ENCODE measurements at places on chromosomes 12 and 14.

DNA sequence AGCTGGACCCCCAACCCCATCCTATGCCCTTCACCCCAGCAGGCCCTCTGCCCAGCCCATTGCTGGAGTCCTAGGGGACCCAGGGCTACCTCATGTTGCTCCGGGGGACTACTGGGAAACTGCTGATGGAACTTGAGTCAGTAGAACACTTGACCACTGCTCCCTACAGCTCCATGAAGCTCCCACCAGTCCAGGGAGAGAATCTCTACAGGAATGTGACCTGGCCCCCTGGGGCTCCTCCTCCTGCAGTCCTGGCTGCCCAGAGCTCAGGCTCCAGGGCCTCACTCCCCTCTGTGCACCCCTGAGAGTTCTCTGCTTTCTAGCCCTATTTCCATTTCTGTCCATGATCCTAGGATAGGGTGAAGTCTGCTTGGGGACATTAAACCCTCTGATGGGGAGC, 10.8 kb upstream of the AQP2 start:
- no peak for DNase-seq

DNA sequence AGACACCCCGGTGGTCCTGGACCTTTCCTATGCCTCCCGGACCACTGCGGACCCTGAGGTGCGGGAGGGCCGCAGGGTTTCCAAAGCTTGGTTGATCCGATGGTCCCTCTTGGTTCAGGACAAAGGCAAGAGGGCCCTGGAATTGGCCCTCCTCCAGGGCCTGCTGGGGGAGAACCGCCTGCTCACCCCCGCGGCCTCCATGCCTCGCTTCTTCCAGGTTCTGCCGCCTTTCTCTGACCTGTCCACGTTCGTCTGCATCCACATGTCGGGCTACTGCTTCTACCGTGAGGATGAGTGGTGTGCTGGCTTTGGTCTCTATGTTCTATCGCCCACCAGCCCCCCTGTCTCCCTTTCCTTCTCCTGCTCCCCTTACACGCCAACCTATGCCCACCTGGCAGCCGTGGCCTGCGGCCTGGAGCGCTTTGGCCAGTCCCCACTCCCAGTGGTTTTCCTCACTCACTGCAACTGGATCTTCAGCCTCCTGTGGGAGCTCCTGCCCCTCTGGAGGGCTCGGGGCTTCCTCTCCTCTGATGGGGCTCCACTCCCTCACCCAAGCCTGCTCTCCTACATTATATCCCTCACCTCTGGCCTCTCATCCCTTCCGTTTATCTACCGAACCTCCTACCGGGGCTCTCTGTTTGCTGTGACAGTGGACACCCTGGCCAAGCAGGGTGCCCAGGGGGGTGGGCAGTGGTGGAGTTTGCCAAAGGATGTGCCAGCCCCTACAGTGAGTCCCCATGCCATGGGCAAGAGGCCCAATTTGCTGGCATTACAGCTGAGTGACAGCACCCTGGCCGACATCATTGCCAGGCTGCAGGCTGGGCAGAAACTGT, 13.8 kb downstream of the CBLN3 start:
- DNase-seq, result no peak

- DNase-seq, result no peak
Measured at GRCh38 chr12:75564398-75564797, 53.0 kb upstream of the KRR1 start.

DNA sequence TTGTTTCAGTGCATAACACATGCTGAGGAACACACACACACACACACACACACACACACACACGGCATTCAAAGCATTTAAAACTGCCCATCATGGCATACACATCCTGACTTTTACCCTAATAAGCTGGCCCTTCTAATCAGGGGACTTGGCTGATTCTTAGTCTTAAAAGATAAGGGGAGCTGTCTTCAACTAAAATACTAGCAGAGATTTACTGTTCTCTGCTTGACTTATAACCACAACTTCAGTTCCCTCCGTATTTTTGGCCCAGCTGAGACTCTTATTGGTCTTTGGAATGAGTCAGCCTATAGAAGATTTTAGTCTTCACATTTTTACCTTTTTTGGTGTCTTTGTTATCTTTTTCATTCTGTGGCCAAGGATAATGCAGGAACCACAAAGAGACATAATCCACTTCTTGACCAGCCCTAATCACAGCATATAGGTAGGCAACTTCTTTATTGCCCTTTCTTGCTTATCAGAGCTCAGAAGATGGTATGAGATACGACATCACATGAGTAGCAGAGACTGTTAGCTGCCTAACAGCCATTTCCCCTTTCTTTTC, 25.1 kb upstream of the SLC8A3 start:
- no peak for DNase-seq

DNA sequence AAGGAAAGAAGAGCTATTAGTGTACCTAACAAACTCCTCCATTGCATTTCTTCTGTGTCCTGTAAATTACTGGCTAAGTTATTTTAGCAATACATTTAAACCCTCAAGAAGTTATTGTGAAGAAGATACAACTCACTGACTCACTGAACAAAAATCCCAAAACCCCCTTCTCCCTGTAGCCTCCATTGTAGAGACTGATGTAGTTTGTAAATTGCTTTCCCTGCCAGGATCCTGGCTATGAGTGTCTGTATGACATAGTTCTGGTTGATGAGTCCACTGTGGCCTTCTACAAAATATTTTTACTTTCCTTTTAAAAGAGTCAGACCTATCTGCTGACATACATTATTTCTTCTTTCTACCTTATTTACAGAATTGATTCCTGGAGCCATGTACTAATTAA, 155.6 kb downstream of the SLC6A15 start:
- no peak for DNase-seq

DNA sequence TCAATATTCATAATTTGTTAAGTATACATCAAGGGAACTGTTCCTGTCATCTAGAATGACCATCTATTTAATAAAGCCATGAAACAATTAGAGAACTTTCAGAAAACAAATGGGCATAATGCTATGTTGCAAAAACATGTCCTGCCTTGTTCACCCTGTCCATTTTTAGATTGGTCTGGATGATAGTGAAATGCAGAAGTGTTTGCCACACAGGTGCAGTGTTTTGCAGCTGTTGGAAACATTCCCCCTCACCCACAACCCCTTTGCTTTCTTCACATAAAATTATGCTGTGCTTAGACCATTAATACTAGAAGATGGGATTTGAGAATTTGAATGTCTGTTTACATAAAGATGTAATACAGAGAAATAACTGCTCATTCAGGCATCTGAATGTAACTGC, 36.5 kb downstream of the LEMD3 start:
- DNase-seq, result no peak

- no peak for DNase-seq
Measured at GRCh38 chr14:98433436-98433835, 838.6 kb downstream of the BCL11B start.

- DNase-seq, result no peak
Measured at GRCh38 chr12:47317175-47317915, 237.6 kb upstream of the AMIGO2 start.

- no peak for DNase-seq
Measured at GRCh38 chr12:5620896-5621295, 189.0 kb downstream of the NTF3 start.

- DNase-seq, result no peak
Measured at GRCh38 chr12:89356069-89356665, 3.9 kb upstream of the DUSP6 start.

- no peak for DNase-seq
Measured at GRCh38 chr14:104339361-104339760, 201.0 kb downstream of the KIF26A start.

- DNase-seq, result no peak
Measured at GRCh38 chr14:21041676-21042433, at the start of gene RNASE7. TSS of gene RNASE7 (plus strand) at chr14:21042362. CDS start at chr14:21042993, 631 bp downstream.

- DNase-seq, result peak; percentile 85
Measured at GRCh38 chr14:33475623-33476022, 475.3 kb downstream of the EGLN3 start.

- no peak for DNase-seq
Measured at GRCh38 chr12:29211696-29212095, 62.6 kb downstream of the FAR2 start.

DNA sequence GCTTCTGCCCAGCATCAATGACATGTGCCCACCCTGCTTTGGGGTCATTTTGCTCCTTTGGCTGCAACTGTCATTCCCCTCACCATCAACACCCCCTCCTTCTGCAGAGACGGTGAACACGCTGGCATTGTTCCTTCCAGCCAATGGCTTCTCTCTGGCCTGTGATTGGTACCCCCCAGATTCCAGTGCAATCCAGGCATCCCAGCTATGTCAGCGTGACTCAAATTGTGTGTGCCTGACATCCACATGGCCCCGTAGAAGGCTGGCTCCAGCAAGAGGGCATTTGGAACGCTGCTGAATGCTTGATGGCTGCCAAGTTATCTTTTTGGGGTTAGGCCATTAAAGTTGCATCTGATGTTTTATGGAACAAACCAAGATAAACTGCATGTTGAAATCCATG, 21.0 kb upstream of the CCND2 start:
- DNase-seq, result no peak

GRCh38 chr14:102039157-102039556, 47.7 kb downstream of the HSP90AA1 start:
- DNase-seq, result no peak

DNA sequence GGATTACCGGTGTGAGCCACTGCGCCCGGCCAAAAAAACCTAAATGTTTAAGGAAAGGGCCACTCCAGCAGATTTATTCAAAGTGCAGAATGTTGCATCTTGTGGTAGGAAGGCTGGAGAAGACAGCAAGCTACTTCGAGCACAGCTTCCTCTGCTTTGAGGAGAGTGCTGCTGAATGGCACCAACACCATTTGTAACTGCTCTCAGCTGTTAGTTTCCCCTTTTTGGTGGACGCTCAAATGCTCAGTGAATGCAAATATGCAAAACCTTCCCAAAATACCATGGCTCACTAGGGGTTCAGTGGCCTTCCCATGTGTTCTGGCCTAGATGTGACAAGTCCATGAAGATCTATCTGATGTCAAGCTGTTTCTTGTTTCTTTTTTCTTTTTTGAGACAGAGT, 2.9 kb upstream of the TDRD9 start:
- no peak for DNase-seq

DNA sequence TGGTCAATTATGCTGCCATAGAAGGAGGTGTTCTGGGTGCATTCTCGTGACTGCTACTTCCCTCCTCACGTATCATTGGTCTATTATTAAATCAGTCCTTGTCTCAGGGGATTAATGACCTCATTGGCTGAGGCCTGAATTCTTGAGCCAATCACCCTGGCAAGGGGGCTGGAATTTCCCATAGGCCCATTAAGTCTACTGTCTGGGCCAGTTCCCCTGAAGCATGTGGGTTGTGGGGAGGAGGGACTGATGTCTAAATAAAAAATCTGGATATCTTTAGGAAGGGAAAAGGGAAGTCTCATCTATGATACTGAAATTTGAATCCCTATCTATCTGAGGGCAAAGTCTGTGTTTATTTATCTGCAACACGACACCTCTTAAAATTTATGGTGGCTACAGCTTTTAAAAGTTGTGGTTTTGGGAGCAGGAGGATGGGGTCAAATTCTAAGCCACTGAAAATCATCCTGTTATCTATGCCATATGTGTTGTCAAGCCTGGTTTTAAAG, 71.9 kb downstream of the DYRK2 start:
- no peak for DNase-seq

- no peak for DNase-seq
Measured at GRCh38 chr14:55973285-55973800, 144.9 kb upstream of the PELI2 start.

DNA sequence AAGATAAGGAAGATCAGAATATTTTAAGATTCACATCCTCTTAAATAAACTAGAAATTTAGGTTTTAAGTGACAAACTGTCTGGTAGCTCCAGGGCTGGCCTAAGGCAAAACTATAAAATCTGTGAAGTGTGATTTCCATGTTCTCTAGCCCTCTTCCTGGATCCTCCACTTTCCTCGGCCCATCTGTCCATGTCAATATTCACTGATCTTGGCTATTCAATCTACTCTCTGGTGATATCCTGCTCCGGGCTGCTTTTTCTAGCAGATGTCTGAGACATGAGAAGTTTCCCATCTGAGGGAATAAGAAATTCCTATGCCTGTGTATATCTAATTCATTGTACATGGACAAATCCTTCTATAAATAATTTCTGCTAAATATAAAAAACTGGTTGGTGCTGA, 500.4 kb downstream of the GALC start:
- DNase-seq, result no peak

GRCh38 chr14:104137297-104138097, 890 bp upstream of the KIF26A start:
- DNase-seq, result peak; percentile 42

DNA sequence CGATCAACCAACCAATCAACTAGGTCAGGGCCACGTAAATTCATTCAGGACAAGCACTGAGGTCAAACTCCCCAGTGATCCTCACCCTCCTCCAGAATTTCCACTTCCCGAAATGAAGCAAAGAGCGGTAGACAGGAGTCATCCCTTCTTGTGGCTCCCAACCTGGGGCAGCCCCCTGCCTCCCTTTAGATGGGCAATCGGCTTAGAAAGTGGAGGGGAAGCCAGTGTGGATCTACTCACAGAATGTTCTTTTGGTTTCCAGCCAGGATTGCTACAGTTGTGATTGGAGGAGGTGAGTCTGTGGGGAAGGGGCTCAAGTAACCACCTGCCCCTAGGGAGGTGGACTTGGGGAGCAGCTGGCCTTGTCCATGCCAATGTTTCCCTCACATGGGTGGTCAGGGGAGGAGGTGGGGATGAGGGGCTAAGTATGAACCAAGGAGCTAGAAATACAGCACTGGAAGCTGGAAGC, 4.1 kb downstream of the IFI27 start:
- no peak for DNase-seq

GRCh38 chr12:47801904-47802246, 17.8 kb downstream of the HDAC7 start:
- no peak for DNase-seq

DNA sequence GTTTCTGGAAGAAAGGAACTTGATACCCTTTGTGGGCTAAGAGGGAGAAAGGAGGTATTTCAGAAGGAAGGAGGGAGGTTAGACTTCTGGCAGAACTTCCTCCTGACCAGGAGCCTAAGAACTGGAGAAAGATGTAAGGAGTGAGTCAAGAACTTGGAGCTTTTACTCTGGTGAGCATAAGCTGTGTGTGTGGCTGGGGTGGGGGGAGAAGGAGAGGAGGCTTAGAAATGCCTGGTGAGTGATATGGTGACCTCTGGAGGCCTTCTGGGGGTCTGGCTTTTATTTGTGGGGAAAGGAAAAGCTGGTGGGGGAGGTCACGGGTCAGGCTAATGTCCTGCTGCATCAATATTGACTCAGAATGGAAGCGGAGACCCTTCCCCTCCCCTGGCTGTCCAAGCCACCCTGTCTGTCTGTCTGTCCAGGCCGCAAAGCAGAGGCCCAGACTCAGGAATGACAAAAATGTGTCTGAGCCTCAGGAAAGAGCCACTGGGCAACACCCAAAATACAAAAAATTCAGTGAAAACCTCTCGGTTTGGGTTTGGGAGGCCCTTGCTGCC, 4.8 kb downstream of the LRP1 start:
- DNase-seq, result no peak

- no peak for DNase-seq
Measured at GRCh38 chr12:8057306-8057705, 8.9 kb downstream of the C3AR1 start.

DNA sequence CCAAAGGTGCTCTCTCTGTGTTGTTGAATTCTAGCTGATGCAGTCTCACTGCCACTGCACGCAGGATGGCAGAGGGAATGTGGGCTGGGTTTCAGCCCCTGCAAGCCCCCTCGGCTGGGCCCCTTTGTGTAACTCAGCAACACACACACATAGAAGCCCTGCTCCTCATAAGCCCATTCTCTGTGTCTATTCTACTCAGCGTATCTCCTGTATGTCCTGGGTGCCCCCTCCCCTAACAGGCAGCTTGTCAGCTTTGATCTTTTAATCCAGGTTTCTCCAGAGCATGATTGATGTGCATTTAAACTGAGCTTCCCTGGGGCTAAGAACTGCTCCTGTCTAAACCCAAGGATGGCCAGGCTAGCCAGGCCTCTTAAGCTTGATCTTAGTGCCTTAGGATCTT, 43.0 kb downstream of the SRRM4 start:
- no peak for DNase-seq

- DNase-seq, result no peak
Measured at GRCh38 chr14:22071006-22071405, 397.4 kb upstream of the OR4E1 start.
